Activated T-helper 1 cell treated with anti-CD3 and anti-CD28 coated beads, Interleukin-2, amount 50 U/mL, for 16 hours (primary cell): ENCODE measurements at places on chromosomes 2 and 18.

- DNase-seq, result no peak
Observed at GRCh38 chr2:106749823-106750222, 136.1 kb downstream of the ST6GAL2 start.

DNA sequence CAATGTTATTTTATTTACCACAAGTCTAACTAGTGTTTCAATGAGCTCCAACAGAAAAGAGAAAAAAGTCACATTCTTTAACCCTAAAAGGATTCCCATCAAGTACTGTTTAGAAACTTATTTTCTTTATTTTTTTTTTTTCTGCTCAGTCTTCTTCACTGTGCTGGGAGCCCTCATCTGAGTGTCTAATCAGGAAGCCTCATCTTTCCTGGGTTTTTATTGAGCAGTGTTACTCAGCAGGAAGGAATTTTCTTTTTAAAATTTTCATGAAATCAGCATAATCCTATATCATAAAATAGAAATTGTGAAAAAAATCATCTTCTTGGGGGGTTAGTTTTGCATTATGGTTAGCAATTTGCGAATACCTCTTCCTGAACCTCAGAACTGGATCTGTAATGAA lies 453.8 kb downstream of the CDH2 start:
- no peak for DNase-seq

DNA sequence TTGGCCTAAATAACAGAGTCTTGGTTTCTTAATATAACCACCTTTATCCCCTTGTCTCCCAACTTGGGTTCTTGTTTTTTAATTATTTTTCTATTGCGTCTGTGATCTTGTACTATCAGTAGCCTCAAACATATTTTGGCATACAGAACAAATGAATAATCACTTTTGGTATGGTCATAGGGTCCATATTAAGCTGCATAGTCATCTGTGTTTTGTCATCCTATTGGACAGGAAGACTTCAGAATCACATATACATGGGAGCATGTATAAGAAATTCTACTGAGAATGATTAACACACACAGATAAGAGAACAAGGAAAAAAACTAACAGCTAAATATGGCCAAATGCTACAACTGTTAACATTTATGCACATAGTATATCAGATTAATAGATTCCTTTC lies 126.0 kb downstream of the MEP1B start:
- DNase-seq, result no peak

- no peak for DNase-seq
Observed at GRCh38 chr2:204770735-204771134, 225.5 kb downstream of the PARD3B start.

- no peak for DNase-seq
Observed at GRCh38 chr2:113896791-113897190, 6.9 kb downstream of the ACTR3 start.

GRCh38 chr2:206031162-206031784 lies 54.7 kb downstream of the INO80D start:
- no peak for DNase-seq

- no peak for DNase-seq
Observed at GRCh38 chr2:217906798-217907197, 96.0 kb downstream of the TNS1 start.

DNA sequence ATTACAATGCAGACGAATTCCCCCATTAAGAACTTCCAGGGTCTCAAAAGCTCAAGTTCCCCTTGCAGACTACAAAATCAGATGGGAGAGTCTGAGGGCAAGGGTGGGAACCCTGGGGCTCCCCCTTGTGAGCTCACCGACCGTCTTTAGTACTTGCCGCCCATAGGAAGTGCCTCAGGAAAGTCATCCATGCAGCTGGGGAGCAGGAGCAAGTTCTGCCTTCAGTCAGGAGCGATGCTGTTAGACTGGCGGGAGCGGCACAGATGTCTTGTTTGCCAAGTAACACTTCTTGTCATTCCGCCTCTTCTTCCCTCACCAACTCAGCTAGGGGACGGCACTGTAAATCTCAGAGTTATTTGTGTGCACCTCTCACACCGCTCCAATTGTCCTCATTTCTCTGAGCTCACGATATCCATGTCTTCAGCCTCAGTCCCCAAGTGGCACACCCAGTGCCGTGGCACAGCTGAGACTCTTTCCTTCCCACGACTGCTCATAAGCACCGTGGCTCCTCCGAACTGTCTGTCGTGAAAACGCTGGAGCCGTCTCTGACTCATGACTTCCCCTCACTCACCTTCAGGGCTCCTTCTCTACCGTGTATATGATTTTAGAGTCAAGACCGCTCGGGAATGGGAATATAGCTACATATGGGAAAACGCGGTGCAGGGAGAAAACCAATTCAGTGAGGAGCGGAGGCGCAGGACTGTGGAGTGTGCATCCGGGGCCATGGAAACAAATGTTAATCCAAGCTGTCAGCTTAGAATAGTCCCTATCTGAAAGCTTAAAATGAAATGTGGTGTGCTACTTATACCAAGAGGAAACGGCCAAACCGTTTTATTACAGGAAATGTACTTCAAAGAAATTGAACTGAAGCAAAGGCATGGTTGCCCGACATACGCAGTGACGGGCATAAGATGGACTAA lies 34.0 kb downstream of the UXS1 start:
- peak; percentile 33 for DNase-seq
